Right atrium auricular region (tissue), 2 donors: ENCODE measurements at places on chromosomes 16 and 17. TPM values are rescaled to one million over a fixed set of nuclear protein-coding genes. Genes with fewer than 3 reads are reported as not detected.
A peak's percentile ranks its signal among the peaks of the same experiment; 100 is the strongest.

DNA sequence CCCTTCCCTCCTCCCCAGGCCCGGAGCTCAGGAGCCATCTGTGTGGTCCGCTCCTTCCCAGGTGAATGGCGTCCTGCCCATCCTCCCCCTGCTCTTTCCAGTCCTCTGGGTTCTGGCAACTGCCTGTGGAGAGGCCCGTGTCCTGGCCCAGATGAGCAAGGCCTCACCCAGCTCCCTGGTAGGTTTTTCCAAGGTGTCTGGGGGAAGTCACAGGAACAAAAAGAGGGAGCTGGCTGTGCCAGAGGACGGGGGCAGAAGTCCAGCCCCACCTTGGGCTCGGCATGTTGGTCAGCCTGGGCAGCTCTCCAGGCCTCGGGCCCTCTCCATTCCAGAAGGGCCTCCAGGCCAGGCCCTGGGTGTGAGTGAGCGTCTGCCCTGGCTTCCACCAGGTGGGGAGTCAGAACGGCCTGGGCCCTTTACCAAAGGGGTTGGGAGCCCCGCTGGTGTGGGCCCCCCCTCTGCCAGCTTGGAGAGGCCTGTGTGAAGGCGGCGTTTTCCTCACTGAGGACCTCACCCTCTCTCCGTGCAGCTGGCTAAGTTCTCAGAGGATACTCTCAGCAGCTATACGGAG lies 25.1 kb downstream of the CASKIN2 start:
- no peak overlapping the region for H3K4me3 ChIP-seq
- peaks cover 37% of the 10 kb centered on the region for H3K36me3 ChIP-seq
- DNase-seq: no peak
- peak overlapping the region; percentile 52 for H3K27ac ChIP-seq

DNA sequence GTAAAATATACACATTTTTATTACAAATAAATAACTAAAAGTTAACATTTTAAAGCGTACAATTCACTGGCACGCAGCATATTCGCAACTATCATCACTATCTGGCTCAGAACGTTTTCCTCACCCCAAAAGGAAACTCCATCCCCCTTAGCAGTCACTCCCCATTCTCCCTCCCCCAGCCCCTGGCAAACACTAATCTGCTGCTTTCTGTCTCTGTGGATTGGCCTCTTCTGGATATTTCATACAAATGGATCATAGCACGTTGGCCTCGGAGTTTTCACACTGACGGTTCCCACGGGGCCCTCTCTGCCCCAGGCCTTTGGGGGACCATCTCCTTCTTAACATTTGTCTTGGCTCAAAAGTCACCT lies 64.6 kb downstream of the RTN4RL1 start:
- no peaks in the 10 kb centered on the region for H3K36me3 ChIP-seq
- DNase-seq: no peak
- peaks cover 8% of the 10 kb centered on the region for H3K4me1 ChIP-seq

The PABPN1L gene
- not detected for total RNA-seq

The HS3ST3A1 gene
- total RNA-seq: not detected

DNA sequence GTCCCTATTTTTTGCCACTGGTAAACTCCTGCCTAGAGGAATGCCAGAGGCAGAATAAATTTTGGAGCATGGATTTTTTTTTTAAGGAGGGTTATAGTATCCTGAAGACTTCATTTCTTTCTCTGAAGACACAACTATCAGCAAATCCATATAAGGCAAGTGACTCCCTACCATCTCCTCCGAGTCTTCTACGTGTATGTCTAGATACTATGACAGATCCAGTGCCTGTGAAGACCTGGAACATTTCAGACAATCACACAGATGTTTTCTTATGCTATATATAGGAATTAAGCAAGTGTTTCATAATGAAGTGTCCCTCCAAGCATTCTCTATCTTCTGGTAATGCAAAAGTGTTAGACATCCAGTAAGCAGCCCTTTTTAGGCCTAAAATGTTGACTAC lies 255.5 kb upstream of the TBX2 start:
- H3K4me3 ChIP-seq: no peak overlapping the region
- no peaks in the 10 kb centered on the region for H3K27me3 ChIP-seq
- no peaks in the 10 kb centered on the region for H3K36me3 ChIP-seq
- no peak for DNase-seq
- H3K4me1 ChIP-seq: peaks cover 13% of the 10 kb centered on the region

DNA sequence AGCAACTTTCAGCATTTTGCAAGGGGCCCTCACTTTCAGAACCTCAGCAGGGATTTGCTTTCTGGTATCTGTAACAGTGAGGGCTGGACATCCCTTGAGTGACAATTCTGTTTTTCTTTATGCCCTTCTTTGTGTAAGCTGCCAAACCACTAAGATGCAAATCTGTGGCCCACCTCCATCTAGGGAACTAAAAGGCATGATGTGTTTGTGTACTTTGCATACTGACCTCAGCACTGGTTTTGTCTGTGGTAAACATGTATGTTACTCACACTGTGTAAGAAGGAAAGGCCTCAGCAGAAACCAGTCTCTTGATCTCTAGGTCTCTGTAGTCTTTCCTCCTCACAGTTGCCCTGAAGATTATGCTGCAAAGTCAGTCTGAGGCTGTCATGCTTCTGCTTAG lies 396.6 kb upstream of the DYNLRB2 start:
- H3K4me1 ChIP-seq: no peaks in the 10 kb centered on the region
- H3K27me3 ChIP-seq: no peaks in the 10 kb centered on the region
- no peak for DNase-seq
- no peak overlapping the region for H3K27ac ChIP-seq
- no peaks in the 10 kb centered on the region for H3K36me3 ChIP-seq

The PYY gene
- total RNA-seq: not detected

The OR1A2 gene
- not detected for total RNA-seq

DNA sequence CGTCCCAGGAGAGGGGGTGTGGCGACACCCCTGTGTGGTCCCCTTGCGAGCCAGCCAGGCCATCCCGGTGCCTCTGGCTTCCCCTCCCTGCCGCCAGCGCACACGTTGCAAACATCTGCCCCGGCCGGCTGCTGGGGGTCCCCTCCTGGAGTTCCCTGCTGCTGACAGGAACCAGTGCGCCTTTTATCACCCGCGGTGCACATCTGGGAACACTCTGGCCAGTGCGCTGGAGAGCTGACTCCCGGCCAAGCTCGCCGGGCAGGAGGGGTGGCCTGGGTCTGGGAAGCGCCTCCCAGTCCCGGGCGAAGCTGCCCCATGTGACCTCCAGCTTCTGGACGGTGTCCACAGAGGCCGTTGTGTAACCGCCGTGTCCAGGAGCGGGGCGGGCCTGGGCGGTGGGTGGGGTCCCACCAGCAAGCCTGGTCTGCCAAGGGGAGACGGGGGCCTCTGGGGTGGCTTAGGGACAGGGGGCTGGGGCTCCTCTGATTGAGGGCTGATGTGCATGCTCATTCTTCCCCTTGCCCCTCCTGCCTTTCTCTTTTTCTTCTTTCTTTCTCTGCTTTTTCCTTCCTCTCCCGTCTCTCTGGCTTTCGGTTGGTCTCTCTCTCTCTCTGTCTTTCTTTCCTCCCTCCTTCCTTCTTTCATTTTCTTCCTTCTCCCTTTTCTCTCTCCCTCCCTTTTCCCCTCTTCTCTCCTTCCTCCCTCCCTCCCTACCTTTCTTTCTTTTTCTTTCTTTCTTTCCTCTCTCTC lies 25.2 kb upstream of the CIBAR2 start:
- no peaks in the 10 kb centered on the region for H3K36me3 ChIP-seq
- H3K4me3 ChIP-seq: peak overlapping the region; percentile 45
- no peaks in the 10 kb centered on the region for H3K4me1 ChIP-seq
- peak overlapping the region; percentile 76 for H3K27ac ChIP-seq

DNA sequence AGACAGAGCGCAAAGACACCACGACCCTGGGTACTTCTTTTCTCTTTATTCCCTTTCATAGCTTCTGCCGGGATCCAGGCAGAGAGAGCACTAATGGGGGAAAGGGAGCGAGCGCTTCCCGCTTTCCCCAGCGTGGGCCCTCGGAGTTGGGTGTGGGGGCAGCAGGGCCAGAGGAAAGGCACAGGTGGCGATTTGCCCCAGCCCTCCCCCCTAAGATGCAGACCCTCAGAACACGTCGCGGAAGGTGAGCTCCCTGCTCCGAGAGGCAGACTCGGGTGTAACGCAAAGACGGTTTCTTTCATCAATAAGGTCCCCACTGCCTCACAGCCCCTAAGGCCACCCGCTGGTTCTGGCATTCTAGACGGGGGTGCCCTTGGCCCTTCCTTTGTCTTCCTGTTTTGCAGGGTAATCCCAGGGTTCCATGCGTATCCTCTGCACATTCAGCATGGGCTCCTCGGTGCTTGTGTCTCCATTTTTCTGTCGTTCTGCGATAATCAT lies 570 bp upstream of the NME3 start:
- no peak for DNase-seq
- H3K27me3 ChIP-seq: no peaks in the 10 kb centered on the region
- H3K27ac ChIP-seq: peak overlapping the region; percentile 97
- peaks cover 38% of the 10 kb centered on the region for H3K36me3 ChIP-seq

DNA sequence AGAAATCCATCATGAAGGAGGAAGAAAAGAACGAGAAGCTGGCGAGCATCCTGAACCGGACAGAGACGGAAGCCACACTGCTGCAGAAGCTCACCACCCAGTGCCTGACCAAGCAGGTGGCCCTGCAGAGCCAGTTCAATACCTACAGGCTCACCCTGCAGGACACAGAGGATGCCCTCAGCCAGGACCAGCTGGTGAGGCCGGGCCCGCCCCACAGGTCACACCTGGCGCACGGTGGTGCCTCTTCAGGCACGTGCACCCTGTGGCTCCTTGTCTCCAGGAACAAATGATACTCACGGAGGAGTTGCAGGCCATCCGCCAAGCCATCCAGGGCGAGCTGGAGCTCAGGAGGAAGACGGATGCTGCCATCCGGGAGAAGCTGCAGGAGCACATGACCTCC lies 19.8 kb upstream of the GAA start:
- no peak overlapping the region for H3K27ac ChIP-seq
- H3K4me1 ChIP-seq: peaks cover 9% of the 10 kb centered on the region
- H3K27me3 ChIP-seq: no peaks in the 10 kb centered on the region
- H3K4me3 ChIP-seq: no peak overlapping the region

The FAM20A gene
- total RNA-seq: 2.5 TPM

DNA sequence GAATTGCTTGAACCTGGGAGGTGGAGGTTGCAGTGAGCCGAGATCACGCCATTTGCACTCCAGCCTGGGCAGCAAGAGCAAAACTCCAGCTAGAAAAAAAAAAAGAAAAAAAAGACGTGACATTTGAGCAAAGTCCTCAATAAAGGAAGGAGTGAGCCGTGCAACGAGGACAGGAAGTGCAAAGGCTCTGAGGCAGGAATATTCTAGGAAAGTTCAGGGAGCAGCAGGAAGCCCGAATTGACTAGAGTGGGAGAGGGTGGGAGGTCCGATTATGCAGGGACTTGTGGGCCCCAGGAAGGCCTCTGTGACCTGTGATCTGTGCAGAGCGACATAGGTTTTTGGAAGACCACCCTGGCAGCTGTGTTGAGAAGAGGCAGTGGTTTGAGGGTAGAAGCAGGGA lies 8.6 kb upstream of the LASP1NB start:
- peak; percentile 5 for DNase-seq
- H3K4me3 ChIP-seq: no peak overlapping the region
- peaks cover 56% of the 10 kb centered on the region for H3K36me3 ChIP-seq
- no peaks in the 10 kb centered on the region for H3K27me3 ChIP-seq

DNA sequence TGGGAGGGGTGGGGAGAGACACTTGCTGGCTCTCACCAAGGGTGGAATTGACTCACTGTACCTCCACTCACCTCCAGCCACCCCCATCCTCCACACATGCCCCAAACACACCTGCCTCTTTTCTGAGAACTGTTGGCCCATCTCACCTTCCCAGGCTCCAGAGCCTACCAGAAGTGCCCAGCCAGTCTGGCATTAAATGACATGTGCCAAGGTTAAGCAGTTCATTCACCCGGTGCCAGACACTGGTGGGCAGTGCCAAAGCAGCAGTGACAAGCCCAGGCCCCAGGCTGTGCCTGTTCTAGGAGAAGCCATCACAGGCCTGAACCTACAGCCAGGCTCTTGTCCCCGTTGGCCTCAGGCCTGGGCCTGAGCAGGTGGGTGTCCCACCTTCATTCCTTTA lies 11.2 kb downstream of the MVP start:
- H3K36me3 ChIP-seq: peaks cover 54% of the 10 kb centered on the region
- no peaks in the 10 kb centered on the region for H3K4me1 ChIP-seq
- no peak overlapping the region for H3K4me3 ChIP-seq
- DNase-seq: no peak
- H3K27ac ChIP-seq: no peak overlapping the region

- H3K4me1 ChIP-seq: no peaks in the 10 kb centered on the region
- no peaks in the 10 kb centered on the region for H3K36me3 ChIP-seq
- no peak overlapping the region for H3K27ac ChIP-seq
- DNase-seq: no peak
Observed at GRCh38 chr17:38658741-38659345, 15.9 kb downstream of the EPOP start.

The CCL4 gene
- total RNA-seq: 2.8 TPM

DNA sequence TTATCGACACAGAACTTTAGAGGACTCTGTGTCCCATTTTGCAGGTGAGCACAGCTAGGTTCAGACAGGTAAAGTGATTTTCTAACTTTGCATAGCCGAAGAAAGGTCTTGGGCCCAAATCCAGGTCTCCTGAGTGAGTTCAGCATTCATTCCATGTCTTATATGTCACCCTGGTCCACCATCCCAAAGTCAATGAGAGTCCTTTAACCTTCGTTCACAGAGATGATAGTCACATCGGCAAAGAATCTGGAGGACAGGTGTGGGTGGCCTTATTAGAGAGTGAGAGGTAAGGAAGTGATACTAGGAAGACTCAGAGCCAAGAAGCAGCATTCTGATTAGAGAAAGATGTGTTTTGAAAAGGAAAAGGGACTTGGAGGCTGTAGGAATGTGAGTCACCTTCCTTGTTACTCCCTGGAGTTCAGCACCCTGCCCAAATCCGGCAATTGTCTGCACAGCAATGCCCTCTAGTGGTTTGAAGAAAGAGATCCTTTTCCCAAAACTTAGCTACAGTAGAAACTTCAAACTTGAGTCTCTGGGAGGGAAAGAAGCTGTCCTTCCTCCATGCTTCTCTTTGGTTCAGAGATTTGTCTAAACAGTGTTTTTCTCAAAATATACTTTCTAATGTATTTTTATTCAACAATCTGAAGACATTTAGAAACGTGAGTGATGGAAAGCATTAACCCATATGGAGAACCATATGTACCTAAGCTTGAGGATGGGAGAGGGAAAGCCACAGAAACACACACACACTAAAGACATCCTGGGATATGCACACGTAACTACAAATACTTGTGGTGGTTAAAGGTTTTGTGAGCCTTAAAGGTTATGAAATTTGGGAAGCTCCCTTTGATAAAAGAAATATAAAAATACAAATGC lies 96.4 kb upstream of the SHISA6 start:
- H3K27me3 ChIP-seq: no peaks in the 10 kb centered on the region
- no peak overlapping the region for H3K4me3 ChIP-seq
- H3K4me1 ChIP-seq: no peaks in the 10 kb centered on the region
- H3K36me3 ChIP-seq: no peaks in the 10 kb centered on the region
- no peak for DNase-seq

GRCh38 chr16:19299565-19299964 lies 14.0 kb downstream of the CLEC19A start:
- no peaks in the 10 kb centered on the region for H3K36me3 ChIP-seq
- no peak overlapping the region for H3K4me3 ChIP-seq
- H3K4me1 ChIP-seq: no peaks in the 10 kb centered on the region
- no peak overlapping the region for H3K27ac ChIP-seq
- H3K27me3 ChIP-seq: no peaks in the 10 kb centered on the region
- DNase-seq: no peak
